ENCODE measurements at places on chromosomes 11 and 22.

DNA sequence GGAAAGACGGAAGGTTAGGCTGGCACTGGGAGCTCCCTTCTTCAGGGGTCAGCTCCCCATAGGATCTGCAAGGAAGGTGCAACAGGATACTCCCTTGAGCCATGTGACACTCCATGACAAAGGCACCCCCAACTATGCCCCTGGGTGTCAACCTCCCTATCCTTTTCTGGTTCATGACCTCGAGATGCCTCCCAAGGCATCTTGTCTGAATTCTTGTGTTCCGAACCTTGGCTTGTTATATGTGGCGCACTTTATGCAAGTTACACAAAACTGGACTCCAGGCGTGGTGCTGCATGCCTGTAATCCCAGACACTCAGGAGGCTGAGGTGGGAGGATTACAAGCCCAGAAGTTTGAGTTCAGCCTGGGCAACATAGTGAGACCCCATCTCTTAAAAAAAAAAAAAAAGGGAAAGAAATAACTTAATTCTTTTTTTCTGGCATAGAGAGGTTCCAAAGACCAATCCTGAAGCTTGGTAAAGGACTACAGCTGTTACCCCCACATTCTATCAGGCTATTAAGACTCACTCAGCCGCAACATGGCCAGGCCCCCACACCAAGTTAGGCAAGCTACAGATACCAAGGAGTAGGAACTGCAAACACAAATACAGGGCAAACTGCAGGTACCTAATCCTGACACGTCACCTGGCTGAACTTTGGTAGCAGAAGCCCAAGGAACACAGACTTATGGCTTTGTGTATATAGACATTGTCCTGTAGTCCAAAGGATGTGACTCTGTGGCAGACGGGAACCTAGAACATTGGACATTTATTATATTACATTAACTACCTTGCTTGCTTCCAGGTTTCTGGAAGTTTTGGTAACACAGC, 1.4 kb downstream of the C11orf24 start:
- DNase-seq, result no peak

GRCh38 chr11:115201111-115201792, 303.0 kb downstream of the CADM1 start:
- DNase-seq, result no peak

DNA sequence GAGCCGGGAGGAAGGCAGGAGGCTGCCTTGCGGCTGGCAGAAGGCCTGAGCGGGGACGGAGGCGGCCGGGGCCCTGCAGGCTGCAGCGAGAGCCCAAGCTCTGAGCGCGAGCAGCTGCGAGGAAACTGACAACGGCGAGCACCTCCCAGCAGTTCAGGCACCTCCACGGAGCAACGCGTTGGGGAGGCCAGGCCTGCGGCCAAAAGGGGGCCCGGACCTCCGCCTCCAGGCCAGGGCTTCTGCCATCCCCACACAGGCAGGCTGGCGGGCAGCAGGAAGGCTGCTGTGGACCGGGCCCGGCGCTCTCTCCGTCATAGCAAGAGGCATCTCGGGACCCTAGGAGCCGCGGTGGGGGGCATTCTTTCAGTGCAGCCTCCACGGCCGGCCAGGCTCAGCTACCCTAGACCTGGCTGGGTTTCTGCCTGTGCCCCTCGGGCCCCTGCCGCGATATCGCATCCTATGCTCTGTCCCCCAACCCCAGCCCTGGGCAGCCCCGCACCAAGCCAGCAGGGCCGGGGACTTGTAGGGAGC, 22.9 kb upstream of the SLC22A12 start:
- DNase-seq, result no peak

DNA sequence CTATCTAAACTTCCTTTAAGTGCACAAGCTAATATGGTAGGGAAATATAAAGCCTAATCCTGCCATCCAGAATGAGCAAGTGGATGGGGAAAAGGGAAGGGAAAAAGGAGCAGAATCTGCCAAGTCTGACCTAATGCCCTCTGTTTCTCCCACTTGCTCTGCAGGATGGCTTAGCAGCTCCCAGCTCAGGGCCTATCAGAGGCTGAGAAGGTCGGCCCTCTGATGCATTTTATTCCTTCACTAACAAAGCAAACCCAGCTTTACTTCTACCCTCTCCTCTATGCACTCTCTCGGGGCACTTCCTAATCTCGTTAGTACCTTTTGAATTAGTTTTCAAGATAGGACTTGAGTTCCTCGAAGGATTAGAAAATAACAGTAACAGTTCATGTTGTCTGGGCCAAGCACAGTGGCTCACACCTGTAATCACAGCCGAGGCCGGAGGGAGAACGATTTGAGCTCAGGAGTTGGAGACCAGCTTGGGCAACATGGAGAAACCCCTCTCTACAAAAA, 9.9 kb upstream of the OR51V1 start:
- DNase-seq, result no peak

GRCh38 chr11:1757861-1758610, 5.7 kb downstream of the CTSD start:
- no peak for DNase-seq

- DNase-seq, result no peak
These were observed at the start of gene MMP7 for GRCh38 chr11:102530558-102530957. Gene MMP7, minus strand, starts transcription at chr11:102530747. Its CDS starts 47 bp downstream, at chr11:102530700.

- DNase-seq, result no peak
These were observed 2.6 kb upstream of the B3GNT6 start for GRCh38 chr11:77031599-77031998.

- no peak for DNase-seq
These were observed 67.7 kb downstream of the CELSR1 start for GRCh38 chr22:46469711-46470110.
